ENCODE measurements at places on chromosomes 3 and 15. TPM values are rescaled to one million over a fixed set of nuclear protein-coding genes. Genes with fewer than 3 reads are reported as not detected.
A peak's percentile ranks its signal among the peaks of the same experiment; 100 is the strongest.

- no peaks in the 10 kb centered on the region for H3K36me3 ChIP-seq
- no peak overlapping the region for H3K27ac ChIP-seq
- H3K4me3 ChIP-seq: no peak overlapping the region
- DNase-seq: no peak
- H3K4me1 ChIP-seq: no peaks in the 10 kb centered on the region
- peaks cover 5% of the 10 kb centered on the region for H3K27me3 ChIP-seq
Observed at GRCh38 chr15:48604567-48604966, 40.9 kb downstream of the FBN1 start.

GRCh38 chr3:114471478-114471877 lies 177.7 kb downstream of the TIGIT start:
- no peaks in the 10 kb centered on the region for H3K27me3 ChIP-seq
- no peak overlapping the region for H3K27ac ChIP-seq
- H3K36me3 ChIP-seq: no peaks in the 10 kb centered on the region
- no peaks in the 10 kb centered on the region for H3K4me1 ChIP-seq

- H3K27ac ChIP-seq: no peak overlapping the region
- H3K36me3 ChIP-seq: peaks cover 6% of the 10 kb centered on the region
- H3K27me3 ChIP-seq: no peaks in the 10 kb centered on the region
- H3K4me1 ChIP-seq: peaks cover 33% of the 10 kb centered on the region
- no peak for DNase-seq
- H3K4me3 ChIP-seq: no peak overlapping the region
Observed at GRCh38 chr15:81282606-81282895, 41.4 kb downstream of the STARD5 start.

DNA sequence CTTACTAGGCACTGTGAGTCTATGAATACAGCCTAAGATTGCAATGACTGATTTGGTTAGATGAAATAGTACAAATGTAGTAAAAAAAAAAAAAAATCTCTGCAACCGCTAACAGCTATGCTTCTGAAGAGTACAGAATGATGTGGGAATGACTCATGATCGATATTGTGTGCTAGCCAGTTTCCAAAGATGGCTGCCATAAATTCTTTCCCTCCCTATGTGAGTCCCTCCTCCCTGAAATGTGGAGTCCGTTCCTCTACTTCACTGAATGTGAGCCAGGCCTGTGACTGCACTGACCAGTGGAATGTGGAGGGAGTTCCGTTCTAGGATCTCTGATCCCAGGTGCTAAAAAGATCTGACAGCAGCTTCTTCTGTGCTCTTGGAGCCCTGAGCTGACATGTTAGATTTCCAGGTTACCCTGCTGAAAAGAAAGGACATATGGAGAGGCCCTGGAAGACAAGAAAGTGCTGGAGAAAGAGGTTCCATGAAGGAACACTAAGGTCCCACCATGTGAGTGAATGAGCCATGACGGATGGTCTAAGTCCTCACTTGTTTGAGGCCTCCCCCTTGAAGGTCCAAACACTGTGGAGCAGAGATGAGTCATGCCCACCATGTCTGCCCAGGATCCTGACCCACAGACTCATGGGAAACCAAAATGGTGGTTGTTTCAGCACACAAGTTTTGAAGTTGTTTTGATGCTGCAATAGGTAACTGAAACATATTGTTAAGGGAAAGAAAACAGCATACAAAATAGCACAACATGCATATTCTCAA lies 46.3 kb downstream of the DGKG start:
- H3K36me3 ChIP-seq: no peaks in the 10 kb centered on the region
- no peak overlapping the region for H3K4me3 ChIP-seq
- peaks cover 5% of the 10 kb centered on the region for H3K27me3 ChIP-seq
- no peak for DNase-seq
- no peak overlapping the region for H3K27ac ChIP-seq

Gene HYAL1
- 0.28 TPM for total RNA-seq

- peaks cover 4% of the 10 kb centered on the region for H3K4me1 ChIP-seq
- no peak overlapping the region for H3K27ac ChIP-seq
- H3K27me3 ChIP-seq: no peaks in the 10 kb centered on the region
- no peak for DNase-seq
- no peaks in the 10 kb centered on the region for H3K36me3 ChIP-seq
Observed at GRCh38 chr15:98794748-98795147, 146.4 kb downstream of the IGF1R start.

DNA sequence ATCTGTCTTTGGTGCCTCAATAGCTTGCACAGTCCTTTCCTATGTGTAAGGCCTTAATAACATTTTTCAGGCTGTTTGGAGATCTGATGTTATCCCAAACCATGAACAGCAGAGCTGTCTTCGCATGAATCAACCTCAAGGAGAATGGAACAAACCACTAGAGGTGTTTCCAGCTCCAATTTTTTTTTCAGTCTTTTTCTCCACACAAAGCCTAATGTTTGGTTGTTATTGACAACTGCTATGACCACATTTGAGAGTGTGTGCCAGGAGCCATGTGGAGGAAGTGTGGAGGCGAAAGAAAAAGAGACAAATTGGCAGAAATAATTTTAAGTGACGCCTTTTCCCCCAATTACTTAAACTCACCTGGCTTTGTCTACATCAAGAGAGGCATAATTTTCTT lies 38.7 kb downstream of the RTP4 start:
- H3K4me1 ChIP-seq: no peaks in the 10 kb centered on the region
- DNase-seq: no peak
- peaks cover 39% of the 10 kb centered on the region for H3K27me3 ChIP-seq
- no peaks in the 10 kb centered on the region for H3K36me3 ChIP-seq
- no peak overlapping the region for H3K4me3 ChIP-seq
- no peak overlapping the region for H3K27ac ChIP-seq

GRCh38 chr3:128221328-128221727 lies 68.0 kb downstream of the EEFSEC start:
- peaks cover 9% of the 10 kb centered on the region for H3K4me1 ChIP-seq
- no peak overlapping the region for H3K4me3 ChIP-seq
- H3K36me3 ChIP-seq: peaks cover 37% of the 10 kb centered on the region
- no peak for DNase-seq
- H3K27me3 ChIP-seq: no peaks in the 10 kb centered on the region

DNA sequence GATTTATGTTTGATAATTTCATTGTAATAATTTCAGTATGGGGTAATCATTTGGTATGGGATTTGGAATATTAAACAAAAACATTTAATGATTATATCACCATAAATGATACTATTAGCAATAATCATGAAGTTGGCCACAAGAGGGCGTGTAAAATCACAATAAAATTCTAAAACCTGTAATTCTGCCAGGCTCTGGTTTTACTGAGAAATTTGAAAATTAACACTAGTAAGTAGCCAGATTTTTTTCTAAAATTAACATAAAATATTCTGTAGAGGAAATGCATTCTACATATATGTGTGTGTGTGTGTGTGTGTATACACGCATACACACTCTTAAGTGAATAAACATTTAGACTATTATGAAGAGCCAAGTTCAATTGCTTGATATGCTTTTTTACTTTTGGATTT lies 40.5 kb downstream of the FEZF2 start:
- H3K4me3 ChIP-seq: no peak overlapping the region
- no peak for DNase-seq
- no peaks in the 10 kb centered on the region for H3K4me1 ChIP-seq
- no peaks in the 10 kb centered on the region for H3K27me3 ChIP-seq
- H3K36me3 ChIP-seq: no peaks in the 10 kb centered on the region
- H3K27ac ChIP-seq: no peak overlapping the region

DNA sequence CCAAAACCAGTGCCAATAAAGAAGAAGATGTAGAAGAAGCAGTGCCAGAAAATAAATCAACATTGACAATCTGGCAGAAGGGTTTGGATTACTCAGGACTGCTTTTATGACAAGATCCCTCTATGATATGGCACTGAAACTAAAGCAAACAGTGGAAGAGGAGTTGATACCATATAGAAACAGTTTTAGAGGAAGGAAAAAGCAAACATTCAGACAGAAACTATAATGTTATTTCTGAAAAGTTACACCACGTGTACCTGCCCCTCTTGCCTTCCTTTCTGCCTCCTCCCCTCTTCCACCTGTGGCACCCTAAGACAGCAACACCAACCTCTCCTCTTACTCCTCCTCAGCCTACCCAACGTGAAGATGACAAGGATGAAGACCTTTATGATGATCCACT lies 63.0 kb downstream of the SFMBT1 start:
- no peak for DNase-seq
- H3K36me3 ChIP-seq: peaks cover 14% of the 10 kb centered on the region
- H3K27ac ChIP-seq: peak overlapping the region; percentile 70
- no peaks in the 10 kb centered on the region for H3K27me3 ChIP-seq
- peaks cover 34% of the 10 kb centered on the region for H3K4me1 ChIP-seq

DNA sequence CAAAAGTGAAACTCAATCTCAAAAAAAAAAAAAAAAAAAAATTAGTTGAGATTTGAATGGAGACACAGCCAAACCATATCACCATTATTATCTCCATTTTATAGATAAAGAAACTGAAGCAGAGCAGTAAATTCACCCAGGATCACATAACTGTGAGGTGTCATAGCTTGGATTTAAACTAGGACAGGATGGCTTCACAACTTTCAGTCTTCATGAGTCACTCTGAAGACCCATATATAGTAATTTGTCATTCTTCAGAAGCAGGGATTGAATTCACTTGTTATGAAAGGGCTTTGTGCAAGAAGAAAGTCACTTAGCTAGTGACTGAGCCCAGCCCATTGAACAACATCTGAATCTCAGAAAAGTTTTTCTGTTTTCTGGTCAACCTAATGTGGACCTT lies 60.5 kb upstream of the LRIG1 start:
- no peak overlapping the region for H3K4me3 ChIP-seq
- H3K27me3 ChIP-seq: no peaks in the 10 kb centered on the region

GRCh38 chr15:85710340-85710842 lies 84.3 kb downstream of the KLHL25 start:
- H3K4me1 ChIP-seq: peaks cover 37% of the 10 kb centered on the region
- H3K36me3 ChIP-seq: peaks cover 38% of the 10 kb centered on the region
- no peaks in the 10 kb centered on the region for H3K27me3 ChIP-seq
- no peak for DNase-seq

Gene TMEM207
- not detected for total RNA-seq

Gene CD200R1
- total RNA-seq: 11.4 TPM

Gene TMEM108
- not detected for total RNA-seq

Measured in activated naive CD8-positive, alpha-beta T cell treated with anti-CD3 and anti-CD28 coated beads, Interleukin-2, amount 10 ng/mL, durations not matched to agents 7 days and 5 days (primary cell).